ENCODE measurements at places on chromosomes 13 and 19. TPM values are rescaled to one million over a fixed set of nuclear protein-coding genes. Genes with fewer than 3 reads are reported as not detected.
A peak's percentile ranks its signal among the peaks of the same experiment; 100 is the strongest.

- no peak for DNase-seq
Measured at GRCh38 chr19:19548915-19549759, 11.1 kb downstream of the CILP2 start.

The PROZ gene
- not detected for total RNA-seq

The MTUS2 gene
- total RNA-seq: not detected

DNA sequence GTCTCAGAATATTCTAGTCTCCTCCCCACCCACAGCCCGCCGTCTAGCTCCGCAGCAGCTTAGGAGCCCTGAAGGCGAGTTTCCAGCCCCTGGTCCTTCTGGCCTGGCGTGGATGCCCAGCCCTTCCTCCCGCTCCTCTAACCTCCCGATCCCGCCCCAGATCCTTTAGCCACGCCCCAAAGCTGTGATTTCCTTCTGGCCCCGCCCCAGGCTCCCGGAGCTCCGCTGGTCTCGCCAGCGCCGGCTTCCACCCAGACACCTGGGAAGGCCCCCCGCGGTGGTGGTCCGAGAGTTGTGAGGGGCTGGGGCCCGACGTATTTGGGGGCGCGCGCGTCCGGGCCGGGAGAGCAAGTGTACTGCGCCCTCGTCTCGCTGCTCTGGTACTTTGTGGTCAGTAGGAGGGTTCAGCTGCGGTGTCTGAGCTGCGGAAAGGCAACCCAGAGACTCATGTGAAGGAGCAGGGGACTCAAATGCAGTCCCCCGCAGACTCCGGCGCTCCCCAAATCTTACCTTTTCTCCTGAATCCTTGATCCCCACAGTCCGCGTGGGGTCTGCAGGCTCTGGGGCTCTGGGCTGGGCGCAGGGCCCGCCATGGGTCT, at the start of gene CGB7:
Gene CGB7 (minus strand): TSS at position 114 of the 599 bp plus-strand sequence. CDS start 2,374 bp downstream, outside the sequence.
- peak; percentile 34 for DNase-seq

- peak; percentile 98 for DNase-seq
Measured at GRCh38 chr13:44853641-44854040, 135.6 kb downstream of the NUFIP1 start.

The ALKBH6 gene
- 11.8 TPM for total RNA-seq

DNA sequence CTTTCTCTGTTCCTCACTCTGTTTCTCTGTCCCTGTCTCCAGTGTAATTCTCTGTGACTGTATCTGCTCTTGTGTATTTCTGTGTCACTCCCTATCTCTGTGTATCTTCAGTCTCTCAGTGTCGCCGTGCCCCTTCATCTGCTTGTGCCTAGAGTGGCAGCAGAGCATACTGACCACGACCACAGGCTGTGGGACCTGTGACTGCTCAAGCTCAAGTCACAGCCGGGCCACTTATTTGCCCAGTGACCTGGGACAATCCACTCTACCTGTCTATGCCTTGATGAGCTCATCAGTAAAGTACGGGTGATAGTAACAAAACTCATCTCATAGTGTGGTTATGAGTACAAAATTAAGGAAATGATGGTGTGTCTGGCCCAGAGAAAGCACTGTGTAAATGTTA, 8.7 kb downstream of the TMEM147 start:
- DNase-seq: no peak

The GNG7 gene
- not detected for total RNA-seq

The CACNA1A gene
- 0.17 TPM for total RNA-seq

DNA sequence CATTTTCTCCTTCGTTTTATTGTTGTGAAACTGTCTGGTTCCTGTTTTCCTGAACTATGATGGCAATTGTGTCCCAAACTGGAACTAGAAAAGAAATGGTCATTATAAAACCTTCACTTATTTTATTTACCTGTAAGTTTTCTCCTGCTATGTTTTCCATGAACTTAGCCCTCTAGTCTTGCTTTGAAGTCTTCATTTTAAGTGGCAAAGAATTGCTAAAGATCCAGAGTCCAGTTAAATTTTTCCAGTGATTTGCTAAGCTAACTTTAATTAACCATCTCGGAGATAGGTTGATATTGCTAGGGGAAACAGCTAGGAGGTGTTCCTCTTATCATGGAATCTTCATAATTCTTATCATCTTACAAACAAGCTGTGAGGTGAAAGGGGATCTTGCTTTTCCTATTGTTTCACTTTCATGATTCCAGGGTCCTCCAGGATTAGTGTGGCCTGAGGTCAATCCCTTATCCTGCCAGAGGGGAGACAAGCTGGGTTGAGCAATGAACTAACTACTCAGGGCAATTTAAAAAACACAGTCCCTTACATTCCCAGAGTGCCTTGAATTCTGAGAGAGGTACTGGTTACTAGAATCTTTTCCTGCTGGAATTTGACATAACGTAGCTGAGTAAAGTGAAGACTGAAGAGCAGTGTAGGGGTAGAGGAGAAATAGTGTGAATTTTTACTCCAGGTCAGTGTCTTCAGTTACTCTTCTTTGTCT, 112.5 kb downstream of the ESD start:
- peak; percentile 67 for DNase-seq

The CRX gene
- total RNA-seq: not detected

The SIGLEC12 gene
- not detected for total RNA-seq

The SLITRK6 gene
- 0.17 TPM for total RNA-seq

Measured in renal cortical epithelial cell (primary cell).